Cardiac septum (tissue), 1 donor: ENCODE measurements at places on chromosomes 2 and 18. TPM values are rescaled to one million over a fixed set of nuclear protein-coding genes. Genes with fewer than 3 reads are reported as not detected.

GRCh38 chr18:56576826-56577573, 61.4 kb downstream of the TXNL1 start:
- peak; percentile 78 for DNase-seq

DNA sequence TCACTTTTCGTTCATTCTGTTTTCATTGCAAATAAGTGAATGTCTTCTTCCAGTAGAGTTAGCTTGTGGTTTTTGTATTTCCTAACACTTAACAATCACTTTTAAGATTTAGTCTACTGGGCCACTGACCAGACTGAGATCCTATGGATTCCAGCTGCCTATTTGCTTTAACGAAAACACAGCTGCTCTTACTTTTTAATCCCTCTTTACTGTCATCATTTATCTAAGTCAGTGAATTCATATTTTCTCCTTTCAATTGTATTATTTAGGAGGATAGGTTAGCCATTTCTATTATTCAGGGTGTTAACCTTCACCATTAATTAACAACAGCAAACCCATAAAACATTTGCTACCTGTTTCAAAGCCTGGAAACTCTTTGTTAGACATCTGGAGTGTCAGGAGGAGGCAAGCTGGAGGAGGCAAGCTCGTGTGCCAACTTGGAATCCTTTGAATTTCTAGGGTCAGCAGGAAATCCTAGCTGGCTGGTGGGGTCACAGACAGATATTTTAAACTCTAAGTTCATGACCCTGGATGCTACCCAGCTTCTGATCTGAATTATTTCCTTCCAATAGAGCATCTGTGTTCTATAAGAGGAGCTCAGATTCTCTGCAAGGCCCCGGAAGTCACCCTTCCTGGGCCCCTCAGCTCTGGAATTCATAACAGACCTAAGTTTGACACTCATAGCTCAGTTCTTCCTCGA, 385.3 kb downstream of the RBM43 start:
- DNase-seq, result no peak

- no peak for DNase-seq
These were observed 9.1 kb downstream of the MFSD6 start for GRCh38 chr2:190417045-190417842.

- DNase-seq, result no peak
These were observed 26.6 kb downstream of the ZFP36L2 start for GRCh38 chr2:43199492-43200488.

- no peak for DNase-seq
These were observed 38.5 kb upstream of the LYPD6 start for GRCh38 chr2:149291881-149292280.

Gene SATB2
- 1.5 TPM for total RNA-seq

Gene CD8B
- total RNA-seq, result 0.62 TPM

Gene BCS1L
- 36.1 TPM for total RNA-seq

Gene CENPA
- not detected for total RNA-seq

GRCh38 chr18:76479351-76480238, 15.4 kb downstream of the ZNF516 start:
- no peak for DNase-seq

- no peak for DNase-seq
These were observed 11.7 kb downstream of the CXCR2 start for GRCh38 chr2:218137514-218137913.

DNA sequence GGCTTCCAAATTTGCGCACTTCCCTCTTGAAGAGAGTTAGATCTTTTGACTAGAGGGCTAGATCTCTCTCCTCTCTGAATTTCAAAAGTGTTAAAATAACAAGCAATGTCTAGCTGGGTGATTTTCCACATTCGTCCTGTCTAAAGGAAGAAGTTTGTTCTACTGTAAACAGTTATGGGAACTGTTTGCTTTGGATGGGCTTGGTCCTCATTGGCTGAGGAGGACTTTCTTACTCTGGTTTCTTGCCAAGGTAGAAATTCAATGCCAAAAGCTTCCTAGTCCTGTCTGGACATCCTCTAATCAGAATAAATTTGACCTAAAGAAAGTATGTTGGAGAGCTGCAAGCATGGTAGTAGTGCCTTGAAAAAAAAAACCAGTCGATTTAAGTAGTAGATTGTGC, 47.4 kb upstream of the RAPH1 start:
- no peak for DNase-seq

GRCh38 chr2:74537140-74537539, 7.4 kb downstream of the HTRA2 start:
- no peak for DNase-seq

DNA sequence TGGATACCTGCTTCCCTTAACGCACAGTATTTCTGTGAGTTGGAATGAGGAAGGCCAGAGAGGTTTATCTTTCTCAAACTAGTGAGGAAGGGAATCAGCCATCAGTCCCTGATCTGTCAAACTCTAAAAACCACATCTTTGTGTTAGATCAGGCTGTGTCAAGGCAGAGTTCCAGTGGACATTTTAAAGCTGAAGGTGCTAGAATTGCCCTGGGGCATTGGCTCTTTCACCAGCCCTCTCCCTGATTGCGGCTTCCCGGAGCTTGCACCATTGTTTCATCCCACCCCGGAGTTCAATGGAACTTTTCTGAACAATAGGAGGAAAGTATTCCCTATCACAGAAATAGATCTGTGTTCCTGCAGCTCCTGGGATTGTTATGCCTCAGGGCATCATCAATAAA, 110.2 kb downstream of the RNF144A start:
- no peak for DNase-seq

DNA sequence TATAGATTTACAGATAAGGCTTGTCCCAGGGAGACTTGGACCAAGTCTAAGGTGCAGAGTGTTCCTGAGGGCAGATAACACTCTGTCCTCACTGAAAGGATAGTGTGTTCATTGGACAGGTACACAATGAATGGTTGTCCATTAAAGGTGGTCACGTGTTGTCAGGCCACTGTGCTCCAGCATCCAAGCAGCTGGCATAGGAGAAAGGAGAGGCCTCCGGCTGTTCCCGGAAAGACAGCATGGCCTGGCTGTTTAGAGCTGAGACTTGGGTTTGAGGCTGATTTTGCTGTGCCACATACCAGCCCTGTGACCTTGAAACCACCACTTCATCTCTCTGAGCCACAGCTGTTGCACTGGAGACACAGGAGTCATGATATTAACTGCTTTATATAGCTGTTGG, 19.6 kb upstream of the SULT1C3 start:
- no peak for DNase-seq

- DNase-seq, result no peak
These were observed 3.5 kb upstream of the RHOB start for GRCh38 chr2:20443276-20443920.

DNA sequence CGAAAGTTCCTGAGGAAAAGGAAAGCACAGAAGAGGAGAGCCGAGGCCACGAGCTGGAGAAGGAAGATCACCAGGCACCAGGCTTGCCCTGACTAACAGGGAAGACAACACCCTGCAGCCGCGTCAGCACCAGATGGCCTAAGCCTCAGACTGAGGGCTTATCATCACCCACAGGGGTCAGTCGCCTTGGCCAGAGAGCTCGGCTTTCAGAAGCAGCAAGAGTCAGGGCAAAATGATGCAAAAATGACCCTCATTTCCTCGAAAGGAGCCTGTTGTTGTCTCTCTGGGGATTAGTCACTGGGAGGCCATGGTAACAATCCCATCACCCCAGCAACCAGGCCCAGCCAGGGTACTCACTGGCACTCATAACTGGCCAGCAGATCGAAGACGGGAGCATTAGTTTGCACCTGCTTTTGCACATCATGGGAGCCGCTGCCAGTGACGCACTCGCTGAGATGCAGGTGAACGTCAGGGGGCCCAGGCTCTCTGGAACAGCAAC, 42.7 kb upstream of the ZFP36L2 start:
- DNase-seq, result no peak

- no peak for DNase-seq
These were observed 87.8 kb upstream of the TFCP2L1 start for GRCh38 chr2:121372721-121373353.

DNA sequence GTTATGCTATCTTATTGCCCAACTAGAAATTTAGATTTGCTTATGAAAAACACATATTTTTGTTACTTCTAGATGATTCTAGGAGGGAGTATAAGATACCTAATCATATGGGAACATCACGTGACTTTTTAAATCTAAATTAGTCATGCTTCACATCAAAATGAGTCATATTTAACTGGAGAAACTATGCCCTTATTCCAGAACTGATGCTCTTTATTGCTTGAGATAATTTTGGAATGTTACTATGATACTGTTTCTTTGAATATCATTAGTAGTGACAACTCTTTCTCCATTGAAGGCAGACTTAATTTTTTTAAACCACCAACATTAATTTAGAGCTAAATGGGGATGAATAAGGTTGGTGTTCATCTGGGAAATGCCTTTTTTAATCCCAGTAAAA, 19.9 kb upstream of the ELAC1 start:
- no peak for DNase-seq

Gene MSTN
- 1.1 TPM for total RNA-seq

DNA sequence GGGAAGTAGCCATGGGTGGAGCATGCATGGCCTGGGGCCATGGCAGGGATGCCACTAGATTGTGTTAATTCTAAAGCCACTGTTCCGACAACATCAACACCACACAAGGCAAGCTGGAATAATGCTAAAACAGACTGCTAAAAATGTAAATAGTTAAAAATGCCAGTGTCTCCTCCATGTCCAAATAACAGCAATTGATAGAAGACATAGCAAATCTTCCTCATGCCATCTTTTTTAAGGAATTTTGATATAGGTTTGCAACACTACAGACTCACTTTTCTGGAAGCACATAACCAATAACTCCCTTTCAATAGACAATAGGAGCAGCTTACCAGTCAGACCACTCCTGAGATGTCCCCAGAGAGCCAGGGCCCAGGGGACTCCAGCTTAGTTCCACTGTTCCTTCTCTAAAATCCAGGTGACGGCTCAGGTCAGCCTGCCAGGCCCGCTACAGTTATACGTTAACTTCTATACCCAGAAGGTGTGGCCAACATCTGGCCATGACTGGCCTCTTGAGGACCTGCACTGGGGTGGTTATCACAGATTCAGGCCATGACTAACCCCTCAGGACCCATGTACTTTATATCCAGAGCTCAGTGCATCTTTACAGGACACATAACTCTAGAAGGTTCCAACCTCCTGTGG, 20.3 kb downstream of the TUBB6 start:
- peak; percentile 49 for DNase-seq

DNA sequence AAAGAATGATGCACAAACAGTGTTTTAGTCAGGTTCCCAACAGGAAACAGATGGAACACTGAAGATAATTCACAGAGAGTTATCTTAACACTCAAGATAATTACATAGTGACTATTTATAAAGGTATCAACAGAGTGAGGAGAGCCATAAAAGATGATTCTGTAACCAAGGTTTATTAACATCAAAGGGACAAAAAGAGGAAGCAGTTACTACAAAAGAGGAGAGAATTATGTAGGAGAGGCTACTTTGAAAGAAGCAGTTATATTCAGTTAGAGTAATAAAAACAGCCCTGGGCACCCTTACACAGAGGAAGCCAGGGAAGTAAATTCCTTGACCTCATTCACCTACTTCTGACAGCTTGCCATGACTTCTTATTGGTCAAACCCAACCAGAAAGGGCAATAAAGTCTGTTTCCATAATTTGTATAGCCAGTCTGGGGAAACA, 326.5 kb upstream of the SLC39A10 start:
- no peak for DNase-seq

- no peak for DNase-seq
These were observed 463.7 kb upstream of the DSEL start for GRCh38 chr18:67980241-67980640.

Gene DSG4
- total RNA-seq, result not detected

Gene DSC3
- 0.65 TPM for total RNA-seq

- DNase-seq, result no peak
These were observed 433 bp downstream of the NPC1 start for GRCh38 chr18:23585897-23586248.

DNA sequence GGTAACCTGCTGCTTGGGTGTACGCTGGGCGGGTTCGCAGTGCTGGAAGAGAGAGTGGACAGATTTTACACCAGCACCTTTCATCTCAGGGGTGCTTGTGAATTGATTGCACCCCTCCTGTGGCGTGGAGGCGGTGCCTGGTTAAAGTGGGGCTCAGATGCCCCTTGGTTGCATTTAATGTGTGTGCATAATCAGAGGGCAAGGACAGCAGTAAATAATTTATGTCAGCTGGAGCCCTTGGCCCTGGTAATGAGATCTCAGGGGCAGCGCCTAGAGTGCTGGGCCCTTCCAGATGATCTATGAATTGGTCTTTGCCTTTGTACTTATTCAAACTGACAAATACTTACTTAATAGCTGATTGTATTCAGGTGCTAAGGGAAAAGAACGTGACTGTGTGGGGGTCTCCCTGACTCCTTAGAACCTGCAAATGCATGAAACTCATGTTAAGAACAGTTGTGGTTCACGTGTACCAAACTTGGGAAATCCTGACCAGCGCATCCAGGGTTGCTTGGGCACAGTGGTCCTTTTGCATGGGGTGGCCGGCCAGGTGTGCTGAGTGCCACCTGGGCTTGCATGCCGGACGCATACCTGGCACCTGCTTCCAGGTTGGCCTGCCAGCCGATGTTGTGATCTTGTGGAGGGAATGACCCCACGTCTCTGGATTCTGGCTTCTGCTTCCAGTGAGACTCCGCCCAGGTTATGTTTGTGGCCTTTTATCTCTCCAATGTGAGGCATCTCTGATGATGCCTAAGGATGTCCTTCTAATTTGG, 118.5 kb downstream of the AGAP1 start:
- no peak for DNase-seq

DNA sequence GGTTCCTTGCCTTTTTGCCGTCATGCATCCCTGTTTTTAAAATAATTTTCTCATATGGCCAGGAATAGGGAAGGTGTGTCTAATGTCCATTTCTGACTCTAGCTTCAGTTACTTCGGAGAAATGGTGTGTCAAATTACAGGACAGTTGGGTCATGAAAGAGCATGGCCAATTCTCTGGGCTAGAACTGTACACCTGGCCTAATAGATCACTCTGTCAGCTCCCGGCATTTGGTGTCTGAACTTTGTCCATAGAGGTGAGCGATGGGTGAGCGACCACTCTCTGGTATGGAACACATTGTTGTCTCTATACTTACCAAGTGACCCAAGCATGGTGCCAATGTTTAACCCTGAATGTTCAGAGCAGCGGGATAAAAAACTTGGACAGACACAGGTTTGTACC, 38.3 kb upstream of the ASB18 start:
- no peak for DNase-seq

Gene ING5
- total RNA-seq, result 14.9 TPM

- no peak for DNase-seq
These were observed 76.4 kb upstream of the PARD3B start for GRCh38 chr2:204468746-204469429.

Gene CRIM1
- total RNA-seq, result 125 TPM

DNA sequence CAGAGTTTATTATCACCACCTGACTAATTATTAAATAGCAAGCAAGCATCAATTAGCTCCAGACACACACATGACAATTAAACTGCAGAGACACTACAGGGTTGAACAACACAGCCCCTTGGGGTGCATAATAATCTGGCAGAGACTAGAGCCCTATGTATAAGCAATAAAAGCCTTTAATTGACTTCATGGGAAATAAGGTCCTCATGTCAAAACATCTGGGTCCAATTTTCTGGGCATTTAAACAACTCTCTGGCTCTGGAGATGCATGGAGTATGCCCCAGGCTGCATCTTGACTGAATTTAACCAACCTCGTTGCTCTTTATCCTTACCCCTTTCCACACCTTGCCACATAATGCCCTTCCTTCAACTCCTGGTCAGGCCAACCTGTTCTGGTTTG, 270.7 kb upstream of the THUMPD2 start:
- DNase-seq, result no peak

GRCh38 chr2:66813976-66814375, 379.1 kb downstream of the MEIS1 start:
- DNase-seq, result no peak

GRCh38 chr18:76484749-76485387, 10.2 kb downstream of the ZNF516 start:
- no peak for DNase-seq

Gene FZD7
- 34.7 TPM for total RNA-seq

Gene SCYGR6
- not detected for total RNA-seq

Gene PPP1R1C
- total RNA-seq, result 29.6 TPM
